ENCODE measurements at places on chromosomes 12 and 14.

GRCh38 chr12:102869571-102869970 lies 47.5 kb downstream of the PAH start:
- no peak for DNase-seq

DNA sequence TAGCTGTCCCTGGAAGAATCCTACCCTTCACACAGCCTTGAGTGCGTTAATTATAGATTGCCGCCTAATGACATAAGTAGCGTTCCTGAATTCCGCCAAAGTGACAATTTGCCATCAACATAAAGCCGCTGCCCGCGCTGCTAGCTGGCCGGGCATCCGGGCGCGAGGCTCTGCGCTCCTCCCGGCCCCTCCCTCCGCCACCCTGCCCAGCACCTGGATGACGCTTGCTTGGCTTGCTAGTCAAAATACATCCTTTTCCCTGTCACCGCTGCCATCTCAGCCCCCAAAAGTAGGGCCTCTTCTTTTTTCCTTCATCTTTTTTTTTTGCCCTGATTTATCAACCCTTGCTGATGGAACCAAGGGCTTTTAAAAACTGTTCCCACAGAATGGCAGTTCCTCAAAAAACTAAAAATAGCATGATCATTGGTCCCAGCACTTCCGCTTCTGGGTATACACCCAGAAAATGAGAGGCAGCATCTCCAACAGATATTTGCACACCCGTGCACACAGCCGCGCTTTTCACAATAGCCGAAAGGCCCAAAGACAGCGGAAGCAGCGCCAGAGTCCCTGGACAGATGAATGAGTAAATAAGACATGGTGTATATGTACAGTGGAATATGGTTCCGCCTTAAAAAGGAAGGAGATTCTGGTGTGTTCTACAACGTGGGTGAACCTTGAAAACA lies 235.2 kb downstream of the BCL11B start:
- DNase-seq: peak; percentile 86

- no peak for DNase-seq
These were observed 35.6 kb upstream of the ANKS1B start for GRCh38 chr12:100020370-100020769.

- no peak for DNase-seq
These were observed 160.6 kb downstream of the ANO4 start for GRCh38 chr12:100955139-100955538.

GRCh38 chr12:130970908-130971233 lies 17.2 kb downstream of the ADGRD1 start:
- no peak for DNase-seq

DNA sequence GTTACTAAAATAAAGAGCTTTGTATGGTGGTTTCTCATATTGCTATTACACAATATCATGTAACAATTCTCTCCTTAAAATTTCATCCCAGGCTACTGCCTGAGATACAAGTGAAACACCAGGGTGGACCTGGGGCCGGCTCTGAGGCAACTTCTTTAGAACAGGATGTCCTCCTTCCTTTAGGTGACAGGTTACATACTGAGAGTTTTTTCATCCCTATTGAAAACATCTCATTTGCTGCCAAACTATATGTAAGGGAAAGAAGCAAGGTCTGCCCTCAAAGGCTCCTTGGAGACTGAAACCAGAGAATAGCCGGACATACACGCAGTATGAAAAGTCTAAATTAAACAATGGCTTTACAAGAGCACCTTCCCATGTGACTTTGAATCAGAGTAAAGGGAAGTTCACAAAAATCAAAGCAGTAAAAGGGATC lies 139.9 kb downstream of the DUSP6 start:
- DNase-seq: no peak

GRCh38 chr12:121992059-121992879 lies 29.4 kb upstream of the BCL7A start:
- DNase-seq: peak; percentile 77

- no peak for DNase-seq
These were observed 17.3 kb upstream of the KLRB1 start for GRCh38 chr12:9625019-9625418.

Measured in inflammatory macrophage treated with lipopolysaccharide for 1 hour (primary cell).